Omental fat pad (tissue), 4 donors: ENCODE measurements at places on chromosomes 1 and 21. TPM values are rescaled to one million over a fixed set of nuclear protein-coding genes. Genes with fewer than 3 reads are reported as not detected.

GRCh38 chr1:118143831-118144230 is 41.2 kb downstream of the SPAG17 start:
- no peak for DNase-seq

- no peak for DNase-seq
These were observed 312.5 kb upstream of the ZRANB2 start for GRCh38 chr1:71393301-71393700.

The HEYL gene
- total RNA-seq = 5.8 TPM

GRCh38 chr1:115879977-115880376 is 39.1 kb upstream of the NHLH2 start:
- DNase-seq = no peak

The HAO2 gene
- total RNA-seq = not detected

DNA sequence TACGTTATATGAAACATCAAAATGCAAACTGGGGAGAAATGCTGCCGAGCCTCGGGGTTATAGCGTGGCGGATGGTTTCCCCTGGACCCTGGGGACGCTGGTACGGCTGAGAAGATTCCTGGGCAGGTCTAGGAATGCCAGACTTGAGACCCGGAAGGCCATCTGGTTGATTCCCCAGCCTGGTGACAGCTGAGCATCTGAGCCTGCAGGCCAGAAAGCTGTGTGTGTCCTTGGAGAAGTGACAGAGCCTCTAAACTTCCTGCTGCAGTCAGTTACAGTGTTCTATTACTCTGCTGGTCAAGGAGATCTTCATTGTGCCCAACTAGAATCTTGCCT is 2.3 kb downstream of the VASH2 start:
- DNase-seq = no peak
